H9 (cell line): ENCODE measurements at places on chromosomes 16 and 17.

GRCh38 chr17:4587803-4588202, 3.5 kb downstream of the SMTNL2 start:
- no peaks in the 10 kb centered on the region for H3K36me3 ChIP-seq
- no peak overlapping the region for H3K4me3 ChIP-seq
- no peak for DNase-seq
- no peak overlapping the region for H3K27ac ChIP-seq
- no peaks in the 10 kb centered on the region for H3K4me1 ChIP-seq

GRCh38 chr17:68909066-68909465, 46.1 kb downstream of the ABCA8 start:
- H3K4me3 ChIP-seq = no peak overlapping the region
- no peak overlapping the region for H3K27ac ChIP-seq
- no peaks in the 10 kb centered on the region for H3K4me1 ChIP-seq
- DNase-seq = no peak
- no peaks in the 10 kb centered on the region for H3K36me3 ChIP-seq

- no peaks in the 10 kb centered on the region for H3K27me3 ChIP-seq
- DNase-seq = no peak
- H3K4me1 ChIP-seq = no peaks in the 10 kb centered on the region
- no peak overlapping the region for H3K4me3 ChIP-seq
- peaks cover 37% of the 10 kb centered on the region for H3K36me3 ChIP-seq
These were observed 38.9 kb downstream of the UBN1 start for GRCh38 chr16:4886151-4886550.

GRCh38 chr17:2610195-2611175, 17.0 kb downstream of the PAFAH1B1 start:
- no peaks in the 10 kb centered on the region; the same call in 1 of the 2 replicates for H3K27me3 ChIP-seq
- H3K4me1 ChIP-seq = no peaks in the 10 kb centered on the region
- no peak overlapping the region for H3K4me3 ChIP-seq

GRCh38 chr16:49961089-49961488, 63.9 kb upstream of the CNEP1R1 start:
- no peak for DNase-seq
- H3K36me3 ChIP-seq = no peaks in the 10 kb centered on the region
- H3K4me1 ChIP-seq = no peaks in the 10 kb centered on the region
- no peaks in the 10 kb centered on the region for H3K27me3 ChIP-seq

DNA sequence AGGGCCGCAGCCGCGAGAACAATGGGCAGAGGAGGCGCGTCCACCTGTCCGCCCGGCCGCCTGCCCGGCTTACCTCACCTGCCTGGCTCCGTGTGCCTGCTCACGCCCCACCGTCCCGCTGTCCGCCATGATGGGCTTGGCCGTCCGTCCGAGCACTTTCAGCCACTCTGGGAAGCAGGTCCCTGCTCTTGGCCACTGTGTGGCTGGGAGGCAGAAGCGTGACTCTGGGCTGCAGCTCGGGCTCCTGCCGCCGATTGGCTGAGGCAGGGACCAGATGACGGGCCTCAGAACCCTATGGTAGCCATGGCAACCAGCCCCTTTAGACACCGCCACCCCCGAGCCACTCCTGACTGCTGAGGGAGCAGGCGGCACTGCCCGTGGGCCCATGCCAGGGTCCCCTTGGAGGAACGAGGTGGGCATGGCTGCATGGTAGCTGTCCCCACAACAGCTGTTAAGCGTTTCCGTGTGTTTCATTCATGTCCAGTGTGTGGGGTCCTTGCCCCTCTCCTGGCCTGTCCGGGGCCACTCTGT, 8.9 kb upstream of the AXIN1 start:
- no peak overlapping the region; the same call in 2 of the 3 replicates for H3K4me3 ChIP-seq
- no peak for DNase-seq
- H3K27me3 ChIP-seq = no peaks in the 10 kb centered on the region
- H3K27ac ChIP-seq = no peak overlapping the region
